Activated CD4-positive, alpha-beta T cell treated with anti-CD3 and anti-CD28 coated beads for 4 hours (primary cell): ENCODE measurements at places on chromosomes 11 and 22.

DNA sequence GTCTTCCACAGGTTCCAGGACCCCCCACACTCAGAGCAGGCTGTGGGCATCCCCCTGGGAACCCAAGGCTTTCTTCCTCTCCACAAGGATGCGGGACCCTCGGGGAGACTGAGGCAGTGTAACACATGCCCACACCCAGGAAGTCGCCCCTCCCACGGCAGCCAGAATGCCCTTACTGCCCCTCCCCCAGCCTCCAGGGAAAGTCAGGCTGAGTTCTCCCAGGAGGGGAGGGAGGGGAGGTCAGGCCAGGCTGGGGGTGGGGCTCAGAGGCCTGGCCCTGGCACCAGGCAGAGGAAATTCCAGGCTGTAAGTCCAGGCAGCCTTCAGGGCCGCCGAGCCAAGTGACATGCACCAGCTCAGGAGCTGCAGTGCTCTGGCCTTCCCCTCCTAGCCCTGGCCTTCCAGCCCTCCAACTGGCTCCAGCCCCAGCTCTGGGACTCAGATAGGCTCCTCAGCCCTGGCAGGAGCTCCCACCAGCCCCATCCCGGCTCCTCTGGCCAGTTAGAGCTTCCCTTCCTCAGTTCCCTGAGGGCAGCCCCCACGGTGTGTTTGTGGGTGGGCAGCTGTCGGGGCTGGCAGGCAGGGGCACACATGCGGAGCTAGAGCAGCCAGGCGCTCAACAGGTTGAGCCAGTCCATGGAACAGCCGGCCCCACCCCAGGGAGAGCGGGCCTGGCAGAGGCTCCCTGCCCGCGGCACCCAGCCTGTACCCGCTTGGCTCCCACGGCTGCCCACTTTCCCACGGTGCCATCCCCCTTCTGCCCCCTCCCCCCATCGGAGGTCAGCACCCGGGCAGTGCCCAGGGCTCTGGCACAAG, 3.6 kb downstream of the BCL9L start:
- DNase-seq, result no peak

DNA sequence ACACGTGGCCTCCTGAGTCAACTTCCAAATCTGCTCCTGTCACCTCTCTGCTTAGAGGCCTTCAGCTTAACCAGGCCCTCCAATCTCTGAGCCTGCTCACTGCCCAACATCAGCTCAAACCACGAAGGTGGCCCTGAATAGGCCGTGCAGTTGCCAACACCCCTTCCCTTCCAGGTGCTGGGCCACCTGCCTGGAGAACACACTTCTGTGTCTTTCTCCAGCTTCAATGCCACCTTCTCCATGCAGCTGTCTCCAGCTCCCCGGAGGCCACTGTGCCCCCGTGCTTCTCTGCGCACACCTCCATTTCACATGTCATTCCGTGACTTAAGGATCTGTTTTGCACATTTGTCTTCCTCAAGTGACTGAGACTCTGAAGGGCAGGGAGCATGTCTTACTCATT, 5.3 kb downstream of the RELA start:
- DNase-seq, result no peak

GRCh38 chr11:131977231-131977630, 606.8 kb downstream of the NTM start:
- no peak for DNase-seq

GRCh38 chr11:128497061-128497775, 90.1 kb downstream of the ETS1 start:
- no peak for DNase-seq
